ENCODE measurements at places on chromosomes 2 and 18.

GRCh38 chr18:62852851-62853250 lies 137.5 kb downstream of the PHLPP1 start:
- DNase-seq, result no peak

GRCh38 chr2:24404491-24404921 lies 44.2 kb upstream of the ITSN2 start:
- no peak for DNase-seq

- no peak for DNase-seq
Observed at GRCh38 chr2:201433394-201433995, 17.8 kb downstream of the TRAK2 start.

- DNase-seq, result no peak
Observed at GRCh38 chr18:43276491-43276890, 799 bp downstream of the SYT4 start.

Measured in iPS DF 6.9 (cell line).